ENCODE measurements at places on chromosomes 6 and 20. TPM values are rescaled to one million over a fixed set of nuclear protein-coding genes. Genes with fewer than 3 reads are reported as not detected.

The PEX3 gene
- 26.7 TPM for total RNA-seq

DNA sequence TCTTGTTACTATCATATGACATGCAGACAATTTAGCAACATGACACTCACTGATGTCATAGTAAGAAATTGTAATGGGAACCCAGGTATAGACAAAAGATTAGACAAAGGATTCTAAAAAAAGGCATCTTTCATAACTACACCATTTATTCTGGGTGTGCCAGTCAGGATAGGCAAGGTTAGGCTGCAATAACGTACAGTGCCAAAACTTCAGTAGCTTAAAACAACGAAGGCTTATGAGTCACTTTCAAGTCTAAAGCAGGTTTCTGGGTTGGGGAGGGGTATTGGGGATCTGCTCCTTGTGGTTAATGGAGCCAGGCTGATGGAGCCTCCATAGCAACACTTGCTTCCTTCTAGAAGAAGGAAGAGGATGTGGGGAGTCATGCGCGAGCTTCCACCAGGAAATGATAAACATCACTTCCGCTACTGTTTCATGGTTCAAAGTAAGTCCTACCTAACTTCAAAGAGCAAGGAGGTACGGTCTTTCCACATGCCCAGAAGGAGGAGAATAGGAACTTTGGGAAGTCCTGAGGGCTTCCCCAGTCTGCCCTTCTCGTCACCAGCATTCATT lies 2.0 kb upstream of the GTSF1L start:
- DNase-seq: peak; percentile 37

DNA sequence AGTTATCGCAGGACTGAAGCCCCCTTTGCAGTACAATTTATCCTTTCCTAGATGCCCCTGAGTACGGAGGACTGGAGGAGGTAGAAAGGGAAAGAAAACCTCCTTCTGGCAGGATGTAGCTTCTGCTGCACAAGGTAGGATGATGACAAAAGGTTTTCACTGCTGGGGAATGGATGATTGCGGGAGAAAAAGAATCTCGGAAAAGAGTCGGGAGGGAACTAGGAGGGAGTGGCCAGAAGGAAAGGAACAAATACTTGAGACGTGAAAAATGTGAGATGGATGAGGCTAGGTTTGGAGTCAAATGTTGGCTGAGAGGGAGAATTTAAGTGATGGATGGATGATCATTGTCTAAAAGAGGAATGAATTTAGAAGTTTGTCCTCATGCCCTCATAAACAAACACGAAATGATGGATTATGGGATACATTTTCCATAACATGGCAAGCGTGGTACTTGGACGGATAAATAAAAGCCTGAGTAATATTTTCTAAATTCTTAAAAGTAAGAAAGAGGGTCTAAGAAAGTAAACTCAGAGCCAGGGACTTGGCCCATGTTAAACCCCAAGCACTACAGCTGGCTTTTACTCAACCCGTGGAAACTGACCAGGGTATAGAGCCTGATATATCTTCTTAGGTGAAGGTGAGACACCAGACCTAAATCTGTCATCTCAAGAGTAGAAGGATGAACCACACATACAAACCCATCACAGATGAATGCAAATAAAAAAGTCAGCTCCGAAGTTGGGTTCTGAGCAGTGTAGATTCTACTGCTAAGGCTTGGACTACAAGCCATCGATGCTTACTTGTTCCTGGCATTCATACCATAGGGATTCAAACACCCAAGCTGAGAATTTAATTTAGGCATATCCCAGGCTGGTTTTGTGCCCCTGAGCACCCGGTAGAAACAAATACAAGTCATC lies 72.4 kb downstream of the HFE start:
- peak; percentile 56 for DNase-seq

DNA sequence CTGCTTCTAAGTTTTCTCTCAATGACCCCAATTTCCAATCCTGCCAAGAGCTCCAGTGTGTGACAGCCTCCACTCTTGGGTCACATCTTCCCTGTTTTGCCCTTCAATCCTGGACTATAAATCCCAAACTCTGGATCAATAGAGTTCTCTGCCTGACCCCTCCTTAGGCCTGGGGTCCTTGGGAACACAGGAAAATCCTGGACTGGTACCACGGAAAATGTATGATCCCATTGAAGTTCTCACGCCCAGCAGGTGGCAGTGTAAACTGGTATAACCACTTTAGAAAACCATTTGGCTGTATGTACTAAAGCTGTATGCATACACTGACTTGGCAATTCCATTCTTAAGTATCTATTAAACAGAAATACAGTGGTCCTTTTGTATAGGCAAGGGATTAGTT lies 98.0 kb downstream of the SNAP25 start:
- peak; percentile 54 for DNase-seq

DNA sequence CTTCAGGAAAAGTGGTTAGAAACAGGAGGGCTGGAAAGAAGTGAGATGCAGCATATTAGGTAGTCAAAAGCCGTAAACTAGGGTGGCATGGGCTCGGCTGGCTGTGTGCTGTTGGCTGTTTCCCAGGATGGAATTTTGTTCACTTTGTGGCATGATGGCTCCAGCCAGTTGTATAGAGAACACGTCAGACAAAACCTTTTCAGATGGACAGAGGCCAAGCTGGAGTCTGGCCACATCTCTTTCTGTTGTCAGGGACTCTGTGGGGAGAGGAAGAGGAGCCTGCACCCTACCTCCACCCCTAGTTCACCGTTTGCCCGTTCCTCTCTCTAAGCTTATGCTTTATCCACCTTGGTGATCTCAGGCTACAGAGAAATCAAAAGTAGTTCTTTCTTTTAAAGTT lies 22.0 kb downstream of the C6orf89 start:
- DNase-seq: no peak

DNA sequence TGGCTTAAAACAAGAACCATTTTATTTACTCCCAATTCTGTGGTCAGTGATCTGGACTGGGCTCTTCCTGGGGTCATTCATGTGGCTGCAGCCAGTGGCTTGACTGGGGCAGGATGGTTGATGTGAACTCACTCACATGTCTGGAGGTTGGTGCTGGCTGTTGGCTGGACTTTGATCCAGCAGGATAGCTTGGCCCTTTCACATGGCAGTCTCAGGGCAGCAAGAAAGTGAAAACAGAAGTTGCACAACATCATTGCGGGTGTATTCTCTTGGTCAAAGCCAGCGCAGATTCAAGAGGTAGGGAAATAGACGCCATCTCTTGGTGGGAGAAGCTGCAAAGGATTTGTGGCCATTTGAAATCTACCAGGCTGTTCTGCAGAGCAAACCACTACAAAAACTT lies 77.2 kb downstream of the MDGA1 start:
- no peak for DNase-seq

GRCh38 chr6:121578216-121578615 lies 142.8 kb downstream of the GJA1 start:
- no peak for DNase-seq

DNA sequence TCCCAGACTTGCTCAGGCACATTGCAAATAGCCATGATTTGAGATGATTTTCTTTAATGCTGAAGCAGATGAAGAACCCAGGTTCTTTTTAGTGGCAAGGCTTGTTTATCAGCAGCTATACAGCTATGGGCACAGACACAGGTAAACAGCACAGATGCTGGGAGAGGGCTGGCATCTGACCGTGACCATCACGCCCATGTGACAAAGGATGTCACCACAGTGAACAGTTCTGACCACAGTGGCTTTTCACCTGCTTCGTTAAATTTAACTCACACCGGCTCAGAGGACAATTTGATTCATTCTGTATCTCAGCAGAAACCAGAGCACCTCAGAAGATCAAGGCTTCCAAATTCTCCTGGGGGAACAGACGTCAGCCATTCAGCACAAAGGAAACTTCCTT lies 142.6 kb downstream of the CDH26 start:
- no peak for DNase-seq

- no peak for DNase-seq
These were observed 4.1 kb upstream of the ZKSCAN8 start for GRCh38 chr6:28137505-28137981.

- peak; percentile 6 for DNase-seq
These were observed 100.9 kb downstream of the FUT9 start for GRCh38 chr6:96116674-96117073.

- peak; percentile 97 for DNase-seq
These were observed 79.8 kb downstream of the KIF13A start for GRCh38 chr6:17907406-17908229.

GRCh38 chr6:149445573-149445972 lies 39.2 kb downstream of the ZC3H12D start:
- no peak for DNase-seq

- DNase-seq: no peak
These were observed 3.9 kb downstream of the ZMYND8 start for GRCh38 chr20:47352332-47353238.

- DNase-seq: peak; percentile 46
These were observed 50.9 kb upstream of the FAM184A start for GRCh38 chr6:119129148-119129967.

DNA sequence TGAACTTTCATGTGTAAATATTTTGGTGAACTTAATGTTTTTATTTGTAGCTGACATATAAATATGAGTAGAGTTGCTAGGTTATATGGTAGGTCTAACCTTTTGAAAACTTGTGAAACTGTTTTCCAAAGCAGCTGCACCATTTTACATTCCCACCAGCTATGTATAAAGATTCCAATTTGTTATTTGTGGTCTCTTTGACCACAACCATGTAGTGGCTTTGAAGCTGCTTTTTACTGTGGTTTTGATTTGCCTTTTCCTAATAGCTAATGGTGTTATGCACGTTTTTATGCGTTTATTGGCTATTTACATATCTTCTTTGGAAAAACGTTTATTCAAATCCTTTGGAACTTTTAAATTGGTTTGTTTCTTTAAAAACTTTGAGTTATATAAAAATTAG lies 10.3 kb downstream of the CST3 start:
- DNase-seq: no peak

- DNase-seq: peak; percentile 63
These were observed 5.2 kb upstream of the MANEA start for GRCh38 chr6:95572098-95572497.

GRCh38 chr6:30998785-30999184 lies 11.5 kb upstream of the MUC22 start:
- no peak for DNase-seq

DNA sequence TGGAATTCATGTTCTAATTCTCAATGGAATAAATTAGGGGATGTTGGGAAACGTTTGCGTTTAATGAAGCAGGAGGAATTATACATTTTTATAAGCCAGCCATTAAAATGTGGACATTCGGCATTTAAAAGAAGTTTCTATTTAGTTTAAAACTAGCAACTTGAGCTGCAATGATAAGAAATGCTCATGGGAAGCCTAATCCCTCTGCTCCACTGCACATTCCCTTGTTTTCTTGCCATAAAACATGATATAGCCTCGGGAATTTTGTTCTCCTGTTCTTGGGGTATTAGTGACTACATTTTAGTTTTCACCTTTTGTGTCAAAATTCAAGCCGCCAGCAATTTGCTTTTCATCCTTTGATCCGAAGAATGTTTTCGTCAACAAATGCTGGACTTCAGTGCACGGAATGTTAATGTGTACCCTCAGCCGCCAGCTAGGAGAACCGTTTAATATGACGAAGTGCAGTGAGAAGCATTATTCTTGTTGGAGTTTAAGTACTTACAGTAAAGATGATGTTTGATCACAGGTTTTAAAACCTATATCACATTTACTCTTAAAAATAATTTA lies 137.9 kb downstream of the HIVEP1 start:
- DNase-seq: no peak

DNA sequence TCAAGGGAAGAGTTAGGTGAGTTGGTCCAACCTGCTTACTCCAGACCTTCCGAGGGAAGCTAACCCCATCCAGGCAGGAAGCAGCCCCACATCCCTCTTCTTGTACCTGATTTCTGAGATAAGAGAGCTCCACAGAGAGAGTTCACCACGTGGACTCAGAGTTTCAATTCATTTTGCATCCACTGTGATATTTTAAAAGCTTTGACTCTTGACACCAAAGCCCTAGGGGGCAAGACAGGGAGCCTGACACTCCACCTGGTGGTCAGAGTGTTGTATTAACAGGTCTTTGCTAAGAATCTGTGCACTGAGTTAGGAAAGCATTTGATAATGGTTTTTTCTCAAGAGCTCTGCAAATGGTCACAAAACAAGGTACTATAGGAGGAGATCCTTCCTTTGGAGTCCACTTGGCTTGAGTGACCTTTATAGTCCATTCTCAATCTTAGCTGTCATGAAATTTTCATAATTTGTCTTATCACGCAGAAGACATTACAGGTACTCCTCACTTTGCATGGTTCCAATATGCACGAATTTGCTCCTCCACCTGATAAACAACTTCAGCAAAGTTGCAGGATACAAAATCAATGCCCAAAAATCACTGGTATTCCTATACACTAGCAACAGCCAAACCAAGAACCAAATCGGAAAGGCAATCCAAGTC lies 56.2 kb upstream of the RIPOR2 start:
- DNase-seq: no peak

The SEC23B gene
- 84.6 TPM for total RNA-seq

- no peak for DNase-seq
These were observed 157.6 kb downstream of the ARHGAP18 start for GRCh38 chr6:129552413-129552812.

GRCh38 chr6:88481519-88481918 lies 315.4 kb upstream of the CNR1 start:
- DNase-seq: no peak

DNA sequence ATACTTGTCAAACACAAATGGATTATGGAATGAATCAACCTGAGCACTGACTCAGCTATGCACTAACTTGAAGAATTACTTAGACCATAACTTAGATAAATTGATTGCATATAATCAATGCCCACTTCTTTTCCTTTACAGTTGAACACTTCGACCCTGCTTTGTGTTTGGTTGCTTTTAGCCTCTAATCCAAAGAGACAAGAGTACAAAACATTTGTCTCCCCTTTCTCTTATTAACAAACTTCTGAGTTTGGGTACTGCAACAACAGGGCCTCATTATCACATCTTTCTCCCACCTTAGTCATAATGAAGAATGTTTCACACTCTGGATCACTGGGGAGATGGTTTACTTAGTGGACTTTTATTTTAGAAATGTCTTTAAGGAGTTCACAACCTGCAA lies 2.6 kb upstream of the TAAR6 start:
- DNase-seq: no peak

DNA sequence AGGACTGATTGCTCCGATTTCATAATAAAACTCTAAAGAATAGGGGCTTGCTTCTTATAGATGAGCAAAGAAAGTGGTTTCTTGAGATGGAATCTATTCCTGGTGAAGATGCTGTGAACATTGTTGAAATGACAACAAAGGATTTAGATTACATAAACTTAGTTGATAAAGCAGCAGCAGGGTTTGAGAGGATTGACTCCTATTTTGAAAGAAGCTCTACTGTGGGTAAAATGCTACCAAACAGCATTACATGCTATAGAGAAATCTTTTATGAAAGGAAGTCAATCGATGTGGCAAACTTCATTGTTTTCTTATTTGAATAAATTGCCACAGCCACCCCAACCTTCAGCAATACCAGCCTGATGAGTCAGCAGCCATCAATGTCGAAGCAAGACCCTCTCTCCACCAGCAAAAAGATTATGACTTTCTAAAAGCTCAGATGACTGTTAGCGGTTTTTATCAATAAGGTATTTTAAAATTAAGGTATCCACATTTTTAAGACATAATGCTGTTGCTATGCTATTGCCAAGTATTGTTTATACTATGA lies 12.7 kb upstream of the MTRF1L start:
- peak; percentile 46 for DNase-seq

Data from HT1080 (cell line).